AG04449 (cell line): ENCODE measurements at places on chromosomes 6 and 20.

DNA sequence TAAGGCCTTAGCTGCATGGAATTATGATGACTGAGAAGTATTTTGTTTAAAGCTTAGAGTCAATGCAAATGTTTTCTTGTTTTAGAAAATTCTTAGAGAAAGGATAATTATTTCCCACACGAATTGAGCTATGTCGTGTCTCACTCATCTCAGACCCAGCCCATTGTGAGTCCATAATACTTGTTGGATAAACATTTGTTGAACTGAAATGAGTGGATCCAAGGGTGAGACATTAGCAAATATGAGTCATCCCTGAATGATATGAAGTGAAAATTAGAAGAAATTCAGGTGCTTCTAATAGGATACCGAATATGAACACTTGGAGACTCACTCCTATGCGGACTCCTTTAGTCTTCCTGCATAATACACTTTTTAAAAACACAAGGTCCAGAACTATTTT, 41.6 kb upstream of the ARMC2 start:
- DNase-seq = no peak

DNA sequence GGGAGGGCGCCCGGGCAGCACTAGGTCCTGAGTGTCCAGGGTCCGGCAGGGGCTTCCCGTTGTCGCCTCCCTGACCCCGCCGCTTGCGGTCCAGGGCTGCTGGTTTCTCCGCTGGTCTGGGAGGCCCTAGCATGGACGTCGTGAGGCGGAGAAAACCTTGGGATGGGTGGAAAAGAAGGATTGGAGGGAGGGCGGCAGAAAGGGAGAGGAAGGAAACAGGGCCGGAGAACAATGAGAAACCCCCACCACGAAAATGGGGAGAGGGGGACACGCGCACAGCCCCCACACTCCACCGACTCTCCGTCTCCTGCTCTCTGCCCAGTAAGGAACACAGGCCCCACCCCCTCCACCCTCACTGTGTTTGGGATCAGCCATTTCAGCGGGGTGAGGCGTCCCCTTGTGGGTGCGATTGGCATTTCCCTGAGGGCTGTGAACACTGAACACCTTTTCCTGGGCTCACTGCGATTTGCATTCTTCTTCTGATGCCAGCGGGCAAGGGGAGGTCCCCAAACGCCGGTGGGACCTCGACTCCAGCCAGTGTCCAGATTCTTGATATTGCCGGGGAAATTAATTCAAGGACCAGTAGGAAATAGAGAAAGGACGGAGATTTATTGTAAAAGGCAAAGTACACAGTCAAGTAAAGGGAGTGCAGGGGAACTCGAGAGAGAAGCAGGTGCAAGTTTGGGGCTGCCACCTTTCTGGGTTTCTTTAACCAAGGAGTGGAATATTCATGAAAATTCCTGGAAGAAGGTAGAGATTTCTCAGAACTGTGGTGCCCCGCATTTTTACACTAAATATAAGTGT, 3.3 kb upstream of the RAET1G start:
- DNase-seq = no peak

DNA sequence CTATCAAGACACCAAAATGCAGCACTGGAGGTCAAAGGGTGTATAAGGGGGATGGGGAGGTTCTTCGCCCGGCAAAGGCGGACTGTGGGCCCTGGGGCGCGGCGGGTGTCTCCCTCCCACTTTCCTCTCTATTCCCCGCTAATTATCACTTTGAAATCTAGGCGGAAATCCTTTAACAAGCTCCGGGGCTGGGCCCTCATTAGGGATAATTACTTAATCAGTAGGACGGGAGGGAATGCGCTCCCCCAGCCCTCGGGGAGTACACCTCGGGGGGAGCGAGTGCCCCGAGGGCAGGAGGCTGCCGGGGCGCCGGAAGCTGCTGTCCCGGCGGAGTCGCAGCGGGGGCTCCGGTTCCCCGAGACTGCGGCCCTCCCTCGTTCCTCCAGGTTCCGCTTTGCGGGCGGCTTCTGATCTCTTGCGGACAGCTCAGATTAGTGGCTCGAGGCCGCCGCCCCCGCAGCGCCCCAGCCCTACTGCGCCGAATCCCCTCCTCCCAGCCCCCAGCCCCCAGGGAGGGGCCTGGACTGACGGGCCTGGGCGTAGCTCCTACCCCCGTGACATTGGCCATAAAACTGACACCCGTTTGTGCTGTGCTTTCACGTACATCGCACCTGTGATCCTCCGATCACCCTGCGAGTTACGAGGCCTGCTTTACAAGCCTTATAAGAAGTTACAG, 14.7 kb downstream of the MUCL3 start:
- no peak for DNase-seq

DNA sequence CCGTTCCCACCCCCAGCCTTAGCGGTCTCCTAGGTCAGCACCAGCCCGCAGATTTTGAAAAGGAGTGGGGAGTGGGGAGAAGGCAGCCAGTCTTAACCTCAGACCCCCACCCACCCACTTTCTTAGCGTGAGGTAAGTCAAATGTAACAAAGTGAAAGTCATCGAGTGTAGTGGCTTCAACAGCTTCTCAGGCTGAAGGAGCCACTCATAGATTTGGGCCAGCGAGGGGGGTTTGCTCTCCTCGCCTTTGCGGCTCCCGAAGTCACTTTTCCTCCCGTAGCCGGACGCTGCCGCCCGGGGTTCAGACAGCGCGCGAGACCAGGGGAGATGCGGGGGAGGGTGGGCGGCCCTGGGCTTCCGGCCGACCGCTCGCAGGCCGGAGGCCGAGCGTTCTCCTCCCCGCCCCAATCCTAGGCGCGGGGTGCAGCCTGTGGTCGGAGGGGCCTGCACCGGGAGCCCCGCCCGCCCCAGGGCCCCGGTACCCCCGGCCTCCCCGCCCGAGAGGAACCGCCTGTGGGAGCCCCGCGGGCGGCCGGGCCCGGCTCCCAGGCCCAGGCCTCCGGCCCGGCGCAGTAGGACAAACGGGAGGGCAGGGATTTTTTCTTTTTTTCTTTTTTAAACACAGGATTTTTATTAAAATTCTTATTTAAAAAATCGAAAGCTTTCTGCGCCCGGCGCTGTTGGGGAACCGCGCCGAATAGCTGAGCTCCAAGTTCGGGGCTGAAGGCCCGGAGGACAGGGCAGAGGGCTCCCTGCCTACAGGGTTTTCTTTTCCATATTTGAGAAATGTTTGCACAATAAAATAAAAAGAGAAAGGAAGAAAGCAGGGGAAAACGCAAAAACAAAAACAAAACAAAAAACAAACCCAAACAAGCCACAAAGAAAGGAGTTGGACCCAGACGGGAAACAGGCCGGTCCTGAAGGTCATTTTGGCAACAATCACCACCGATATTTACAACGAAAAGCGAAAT, 3.2 kb downstream of the NKX2-2 start:
- DNase-seq = no peak

- no peak for DNase-seq
Measured at GRCh38 chr6:40809627-40810026, 222.5 kb upstream of the LRFN2 start.

DNA sequence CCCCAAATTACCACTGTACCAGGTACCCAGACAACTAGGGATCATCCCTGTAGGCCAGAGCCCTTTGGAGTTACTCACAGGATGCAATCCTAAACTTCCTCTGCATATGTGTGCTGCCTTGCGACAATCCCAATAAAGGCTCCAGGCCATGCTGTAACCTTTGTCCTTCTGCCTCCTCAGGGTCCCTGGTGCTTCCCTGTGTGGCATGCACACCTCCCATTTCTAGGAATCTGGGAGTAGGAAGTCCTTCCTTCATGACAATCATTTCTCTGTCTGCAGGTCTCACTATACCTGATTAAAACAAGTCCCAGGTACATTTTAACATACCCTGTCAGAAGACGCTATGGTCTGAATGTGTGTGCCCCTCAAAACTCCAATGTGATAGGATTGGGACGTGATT, 37.0 kb upstream of the MCUR1 start:
- no peak for DNase-seq

- DNase-seq = no peak
Measured at GRCh38 chr6:38404355-38404754, 235.4 kb downstream of the BTBD9 start.

GRCh38 chr6:7107578-7108195, at the start of gene RREB1:
Gene RREB1 (plus strand): TSS chr6:7107961. CDS start chr6:7181912, 73,951 bp downstream.
- no peak for DNase-seq

DNA sequence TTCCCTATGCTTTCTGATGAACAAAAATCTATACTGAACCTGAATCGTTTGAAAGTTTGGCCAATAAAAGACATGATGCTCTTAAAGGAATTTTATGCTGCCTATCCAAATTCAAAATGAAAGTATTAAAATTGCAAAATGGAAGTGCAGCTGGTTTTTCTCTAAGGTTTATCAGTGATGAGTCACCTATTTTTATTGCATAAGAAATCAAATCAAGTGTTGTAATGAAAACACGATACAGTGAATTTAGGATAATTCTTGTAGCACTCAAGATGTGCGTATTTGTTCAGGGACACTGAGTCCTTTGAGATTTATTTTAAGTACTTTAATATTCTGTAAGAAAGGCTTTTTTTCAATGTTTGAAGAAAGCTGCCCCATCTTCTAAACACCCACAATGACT, 409.5 kb downstream of the ADGRB3 start:
- no peak for DNase-seq

DNA sequence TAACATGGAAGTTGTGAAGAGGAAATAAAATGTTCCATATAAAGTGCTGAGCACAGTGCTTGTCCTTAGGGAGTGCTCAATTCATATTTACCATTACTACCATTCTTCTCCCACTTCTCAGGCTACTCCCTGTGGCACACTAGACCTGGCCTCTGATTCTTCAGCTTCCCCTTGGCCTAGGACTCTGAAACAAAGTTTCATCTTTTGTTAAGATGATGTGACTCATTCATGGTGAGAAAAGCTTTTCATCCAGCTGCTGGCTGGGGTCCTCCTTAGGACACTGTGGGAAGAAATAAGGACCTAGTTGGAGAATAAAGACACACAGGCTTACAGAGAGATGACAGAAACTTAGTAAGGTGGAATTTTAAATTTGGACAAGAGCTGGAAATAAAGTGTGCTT, 314.8 kb downstream of the CDC5L start:
- no peak for DNase-seq

DNA sequence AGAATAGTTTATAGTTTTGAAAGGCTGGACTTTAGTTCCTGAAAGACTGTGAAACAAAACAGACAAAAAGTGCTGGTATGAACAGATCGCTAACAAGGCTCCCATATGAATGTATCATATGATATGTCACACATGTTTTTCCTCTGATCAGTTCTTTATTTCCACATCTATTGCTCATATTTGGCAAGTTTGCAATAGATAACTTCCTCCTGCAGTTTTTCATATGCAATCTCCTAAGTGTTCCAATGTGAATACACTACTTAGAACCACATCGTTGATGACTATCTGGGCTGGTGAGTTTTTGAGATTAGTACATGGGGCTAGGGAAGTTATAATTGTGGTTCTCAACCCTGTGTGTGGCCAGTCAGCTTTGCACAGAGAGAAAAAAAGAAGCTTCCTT, 23.1 kb downstream of the CRYBG1 start:
- DNase-seq = no peak

- DNase-seq = no peak
Measured at GRCh38 chr6:33128318-33128717, 52.5 kb downstream of the HLA-DPB1 start.

- no peak for DNase-seq
Measured at GRCh38 chr6:64254558-64254957, 619.0 kb downstream of the PHF3 start.

- DNase-seq = no peak
Measured at GRCh38 chr6:106163446-106163965, 77.4 kb downstream of the PRDM1 start.

DNA sequence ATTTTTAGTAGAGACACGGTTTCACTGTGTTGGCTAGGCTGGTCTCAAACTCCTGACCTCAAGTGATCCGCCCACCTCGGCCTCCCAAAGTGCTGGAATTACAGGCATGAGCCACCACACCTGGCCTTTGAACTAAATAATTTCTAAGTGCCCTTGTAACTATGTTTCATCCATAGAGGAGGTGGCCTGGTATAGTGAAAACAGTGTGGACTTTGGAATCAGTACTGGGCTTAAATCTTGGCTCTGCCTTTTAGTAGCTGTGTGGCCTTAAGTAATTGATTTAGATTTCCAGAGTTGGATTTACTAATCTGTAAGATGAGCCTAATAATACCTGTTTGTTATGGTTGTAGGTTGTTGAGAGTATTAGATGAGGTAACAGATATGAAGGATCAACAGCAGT, 14.2 kb upstream of the TGM3 start:
- no peak for DNase-seq

GRCh38 chr6:75657327-75657726, 55.6 kb downstream of the SENP6 start:
- no peak for DNase-seq

DNA sequence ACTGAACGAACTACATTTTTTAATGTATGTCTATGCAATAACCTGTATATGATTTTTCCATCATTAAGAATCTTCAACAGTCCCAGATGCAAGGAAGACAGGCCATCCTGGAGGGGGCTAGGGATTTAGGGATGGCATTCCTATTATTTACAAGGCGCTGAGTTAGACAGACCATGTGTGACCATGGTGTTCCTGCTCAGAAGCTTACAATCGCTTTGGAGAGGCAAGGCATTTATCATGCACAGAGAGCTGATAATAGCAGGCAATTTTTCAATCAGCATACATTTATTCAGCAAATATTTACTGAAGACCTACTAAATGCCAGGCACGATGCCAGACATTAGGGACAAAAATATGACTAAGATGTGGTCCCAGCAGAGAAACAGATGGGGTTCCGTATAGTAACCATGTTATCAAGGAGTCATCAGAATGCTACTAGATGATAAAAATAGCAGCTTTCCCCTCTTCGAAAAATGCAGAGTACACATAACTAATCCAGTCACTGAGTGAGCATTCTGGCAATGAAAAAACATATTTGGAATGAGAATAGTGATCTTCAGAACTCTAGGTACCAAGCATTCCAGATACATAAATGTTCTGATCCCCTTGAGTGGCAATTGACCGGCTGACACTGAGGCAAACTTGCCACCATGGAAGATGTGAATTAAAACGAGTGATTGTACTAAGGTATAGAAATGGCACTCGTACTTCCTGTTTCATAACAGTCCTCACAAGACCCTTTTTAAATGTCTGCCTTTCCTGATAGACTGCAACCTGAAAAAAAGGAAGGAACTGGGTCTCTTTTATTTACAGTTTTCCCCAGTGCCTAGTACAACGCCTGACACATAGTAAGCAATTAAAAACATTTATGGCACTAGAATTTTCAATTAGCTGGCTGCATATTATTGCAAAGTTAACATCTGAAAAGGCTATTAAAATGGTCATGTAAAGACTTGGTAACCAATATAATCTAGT, 135.7 kb downstream of the ATXN1 start:
- DNase-seq = no peak

- DNase-seq = no peak
Measured at GRCh38 chr6:32087574-32088486, 21.3 kb downstream of the TNXB start.
